ENCODE measurements at places on chromosomes 2 and 18. TPM values are rescaled to one million over a fixed set of nuclear protein-coding genes. Genes with fewer than 3 reads are reported as not detected.

Gene GPD2
- total RNA-seq = 31.0 TPM

Gene LDLRAD4
- 0.52 TPM for total RNA-seq

Gene CYRIA
- total RNA-seq = 1.9 TPM

Gene GAREM1
- 5.7 TPM for total RNA-seq

Gene CXXC1
- 39.3 TPM for total RNA-seq

Gene HOXD13
- total RNA-seq = not detected

Gene RGPD4
- not detected for total RNA-seq

Gene BOLL
- total RNA-seq = 0.08 TPM

Gene CCDC74B
- 5.4 TPM for total RNA-seq

Gene CPLX4
- total RNA-seq = not detected

Gene ANKRD36
- 7.7 TPM for total RNA-seq

Gene NOSTRIN
- total RNA-seq = not detected

Gene FAM237A
- total RNA-seq = not detected

Gene LCLAT1
- 17.8 TPM for total RNA-seq

Gene G6PC2
- total RNA-seq = not detected

Gene REEP1
- 0.40 TPM for total RNA-seq

Gene EML6
- total RNA-seq = not detected

Gene SETBP1
- total RNA-seq = 10.4 TPM

Gene FZD7
- 30.3 TPM for total RNA-seq

Gene ALPP
- total RNA-seq = not detected

Gene SFTPB
- total RNA-seq = 1.9 TPM

Gene RAX
- total RNA-seq = not detected

Gene HNMT
- total RNA-seq = 39.8 TPM

Gene MBP
- total RNA-seq = 1.8 TPM

Gene CFAP53
- total RNA-seq = 0.39 TPM

Gene GALNT3
- total RNA-seq = 3.6 TPM

Gene DCDC2C
- total RNA-seq = not detected

Gene FTCDNL1
- total RNA-seq = not detected
